ENCODE measurements at places on chromosomes 2 and 18.
A peak's percentile ranks its signal among the peaks of the same experiment; 100 is the strongest.

- no peak for DNase-seq
Observed at GRCh38 chr2:142796161-142796560, 81.3 kb upstream of the KYNU start.

GRCh38 chr2:220533485-220533884, 906.1 kb downstream of the SLC4A3 start:
- no peak for DNase-seq

DNA sequence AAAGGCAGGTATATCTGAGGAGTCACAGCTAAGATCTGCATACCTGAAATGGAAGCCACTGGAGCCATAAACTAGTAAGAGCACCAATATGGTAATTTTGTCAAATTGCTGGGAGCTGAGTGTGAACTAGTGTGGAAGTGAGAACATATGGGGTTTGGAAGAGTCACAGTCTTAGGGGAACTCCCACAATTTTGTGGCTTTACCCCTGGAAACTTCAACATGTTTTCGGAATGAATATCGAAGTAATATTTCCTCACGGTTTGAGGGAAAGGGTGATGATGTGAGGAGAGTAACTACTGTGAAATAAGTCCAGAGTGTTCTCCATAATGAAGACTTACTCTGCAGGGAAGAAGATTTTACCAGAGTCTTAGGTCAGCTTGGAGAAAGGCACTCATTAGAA, 565.9 kb downstream of the RIT2 start:
- DNase-seq: no peak

DNA sequence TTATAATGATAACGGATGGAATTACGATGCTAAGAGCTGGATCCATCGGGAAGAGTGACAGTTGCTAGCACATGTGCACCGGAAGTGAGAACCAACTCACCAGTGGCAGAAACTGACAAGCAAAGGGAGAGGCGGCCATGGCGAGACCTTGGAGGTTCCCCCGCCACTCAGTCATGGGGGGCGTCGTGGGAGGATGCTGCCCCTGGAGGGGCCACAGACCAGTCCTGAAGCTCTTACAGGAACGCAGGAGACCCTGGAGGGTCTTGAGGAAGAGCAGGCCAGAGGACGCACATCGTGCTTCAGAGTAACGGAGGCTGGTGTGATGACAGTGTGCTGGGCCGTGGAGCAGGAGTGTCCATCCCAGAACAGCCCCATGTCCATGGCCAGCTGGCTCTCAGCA, 53.1 kb upstream of the KCNG2 start:
- no peak for DNase-seq

DNA sequence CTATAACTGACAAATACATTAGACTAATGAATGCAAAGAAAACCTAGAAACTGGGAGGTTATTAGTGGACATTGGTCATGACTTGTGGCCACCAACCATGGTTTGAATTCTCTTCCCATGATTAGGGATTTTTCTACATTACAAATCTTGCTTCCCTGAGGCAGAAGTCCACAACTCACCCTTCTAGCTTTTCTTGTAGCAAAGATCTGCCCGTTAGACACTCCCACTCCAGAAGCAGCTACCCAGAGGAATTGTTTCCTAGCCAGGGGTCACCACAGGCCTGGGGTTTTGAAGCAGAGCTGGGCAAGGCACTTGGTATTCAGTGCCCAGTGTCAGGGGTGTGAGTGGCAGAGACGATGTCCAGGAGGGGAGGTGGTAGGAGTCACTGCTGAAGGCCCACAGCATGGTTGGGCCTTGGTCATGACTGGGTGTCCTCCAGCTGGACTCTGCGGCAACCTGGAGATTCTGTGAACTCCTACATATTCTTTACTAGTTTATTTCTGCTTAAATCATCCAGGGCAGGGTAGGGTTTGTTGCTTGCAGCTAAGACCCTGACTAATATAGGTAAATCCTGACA, 54.9 kb downstream of the ACTR2 start:
- DNase-seq: no peak

DNA sequence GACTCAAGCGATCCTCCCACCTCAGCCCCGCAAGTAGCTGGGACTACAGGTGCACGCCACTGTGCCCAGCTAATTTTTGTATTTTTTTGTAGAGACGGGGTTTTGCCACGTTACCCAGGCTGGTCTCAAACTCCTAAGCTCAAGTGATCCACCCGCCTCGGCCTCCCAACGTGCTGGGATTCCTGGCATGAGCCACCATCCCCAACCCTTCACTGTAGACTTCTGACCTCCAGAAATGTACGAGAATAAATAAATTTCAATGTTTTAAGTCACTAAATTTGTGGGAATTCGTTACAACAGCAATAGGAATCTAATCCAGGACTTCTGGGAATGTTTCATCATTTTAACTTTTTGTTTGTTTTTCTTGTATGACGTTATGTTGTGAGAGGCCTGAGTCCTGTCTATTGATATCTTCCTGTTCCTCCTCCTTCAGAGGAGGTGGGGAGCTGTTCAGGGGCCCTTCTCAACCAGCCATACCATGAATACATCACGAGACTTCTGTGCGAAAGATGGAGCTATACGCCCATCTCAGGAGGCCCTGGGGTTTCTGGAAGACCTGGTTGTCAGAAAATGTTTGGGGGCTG, 40.0 kb downstream of the TEX44 start:
- no peak for DNase-seq

DNA sequence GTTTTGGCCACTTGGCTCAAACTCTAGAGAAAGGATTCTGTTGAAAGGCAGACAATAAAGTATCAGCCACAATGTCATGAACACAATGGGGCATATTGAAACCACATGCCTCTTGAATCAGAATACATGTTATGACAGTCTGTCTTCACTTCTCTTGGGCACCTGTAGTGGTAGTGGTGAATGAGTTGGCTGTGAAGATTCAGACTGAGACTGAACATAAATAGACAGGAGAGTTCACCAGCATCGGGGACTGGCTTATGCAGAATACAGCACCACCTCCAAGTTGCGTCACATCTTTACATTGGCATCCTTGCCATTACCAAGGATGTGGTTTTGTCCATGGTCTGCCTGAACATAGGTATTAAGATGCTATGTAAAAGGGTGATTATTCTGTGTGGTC, 336.8 kb downstream of the MYCN start:
- no peak for DNase-seq

DNA sequence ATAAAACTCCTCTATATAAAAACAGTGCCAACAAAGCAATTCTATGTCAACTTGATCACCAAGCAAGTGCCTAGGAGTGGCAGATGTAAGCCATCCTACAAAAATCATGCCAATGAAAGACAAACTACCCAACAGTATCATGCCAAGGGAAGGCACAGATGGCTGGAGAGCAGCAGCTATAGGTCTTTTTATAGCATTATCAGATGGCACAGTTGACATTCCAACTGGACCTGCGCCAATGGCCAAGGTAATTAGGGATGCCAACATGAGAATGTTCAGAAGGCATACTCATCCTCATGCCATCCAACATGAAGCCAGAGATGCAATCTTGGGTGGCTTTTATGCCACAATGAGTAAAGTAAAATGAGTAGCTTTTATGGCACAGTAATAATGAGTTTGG, 237.3 kb downstream of the OTX1 start:
- no peak for DNase-seq

DNA sequence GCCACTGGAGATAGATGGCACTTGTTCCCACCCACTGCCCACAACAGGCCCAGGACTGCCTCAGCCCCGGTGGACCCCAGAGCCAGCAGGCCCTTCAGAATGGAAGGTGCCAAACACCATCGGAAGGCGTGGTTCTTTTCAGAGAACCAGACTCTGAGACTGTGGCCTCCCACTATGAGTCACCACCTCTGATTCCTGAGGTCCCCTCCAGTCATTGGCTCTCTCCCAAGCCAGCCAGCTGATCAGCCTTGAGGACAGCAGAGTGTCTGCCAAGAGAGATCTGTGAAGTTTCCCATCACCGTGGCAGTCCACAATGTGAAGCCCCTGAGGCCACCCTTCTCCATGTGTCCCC, 10.4 kb upstream of the MAP3K2 start:
- no peak for DNase-seq

DNA sequence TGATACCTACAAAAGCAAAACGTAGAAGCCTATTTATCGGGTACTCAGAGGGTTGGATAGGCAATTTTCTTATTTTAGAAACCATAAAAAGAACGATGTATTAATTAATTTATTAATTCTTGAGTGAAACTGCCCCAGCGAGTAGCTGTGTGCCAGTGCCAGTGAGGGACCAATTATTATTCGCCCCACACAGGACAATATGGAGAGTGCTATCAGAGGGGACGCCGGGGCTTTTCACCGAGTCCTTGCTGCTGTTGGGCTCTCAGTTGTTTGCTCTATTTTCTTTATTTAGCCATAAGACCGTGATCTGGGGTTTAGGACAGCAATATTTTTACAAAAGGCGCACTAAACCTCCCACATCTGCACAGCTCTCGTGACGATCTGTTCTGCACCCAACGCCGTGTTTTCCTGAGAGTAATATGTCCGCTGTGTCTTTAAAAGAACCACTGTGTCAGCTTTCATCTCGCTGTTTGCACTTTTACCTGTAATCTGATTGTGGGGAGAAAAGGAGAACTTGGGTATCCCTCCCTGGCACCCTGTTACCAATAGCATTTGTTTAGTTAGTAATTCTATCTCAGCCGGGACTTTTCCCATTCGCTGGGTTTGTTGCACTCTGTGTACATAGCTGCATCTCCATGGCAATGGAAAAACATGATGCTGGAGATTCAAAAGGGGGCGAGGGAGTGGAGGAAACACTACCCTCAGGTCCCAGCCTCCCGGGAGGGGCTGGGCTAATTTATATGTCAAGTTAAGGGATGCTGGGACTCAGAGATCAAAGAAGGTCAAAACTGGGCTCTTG, 30.1 kb upstream of the ZNF516 start:
- no peak for DNase-seq

DNA sequence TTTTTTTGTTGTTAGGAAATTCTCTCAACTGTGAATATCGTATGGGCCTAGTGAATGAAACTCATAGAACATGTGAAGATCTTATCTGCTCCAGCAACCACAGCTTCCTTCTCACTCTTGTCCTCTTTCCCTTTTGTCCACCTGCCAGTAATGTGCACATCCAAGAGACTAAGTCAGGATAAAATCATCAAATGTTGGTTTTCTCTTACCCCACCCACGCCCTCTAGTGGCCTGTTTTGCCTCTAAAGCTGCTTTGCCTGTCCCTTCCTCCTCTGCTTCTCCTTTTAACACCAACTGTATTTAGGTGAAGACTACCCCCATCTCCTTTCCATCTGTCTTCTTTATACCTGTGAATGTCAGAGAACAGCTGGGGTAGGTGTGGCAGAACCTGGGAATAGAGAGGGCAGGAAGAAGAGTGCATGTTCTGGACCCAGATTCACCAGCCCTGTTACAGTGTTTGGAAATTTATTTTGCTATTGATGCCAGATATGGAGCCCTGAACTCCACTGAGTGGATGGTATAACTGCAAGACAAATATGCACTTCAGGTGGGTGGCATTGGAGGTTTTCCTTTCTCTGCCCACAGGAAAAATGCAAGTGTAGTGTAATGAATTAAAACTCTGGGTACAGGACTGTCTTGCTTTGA, 8.4 kb upstream of the MGAT5 start:
- peak; percentile 85 for DNase-seq

DNA sequence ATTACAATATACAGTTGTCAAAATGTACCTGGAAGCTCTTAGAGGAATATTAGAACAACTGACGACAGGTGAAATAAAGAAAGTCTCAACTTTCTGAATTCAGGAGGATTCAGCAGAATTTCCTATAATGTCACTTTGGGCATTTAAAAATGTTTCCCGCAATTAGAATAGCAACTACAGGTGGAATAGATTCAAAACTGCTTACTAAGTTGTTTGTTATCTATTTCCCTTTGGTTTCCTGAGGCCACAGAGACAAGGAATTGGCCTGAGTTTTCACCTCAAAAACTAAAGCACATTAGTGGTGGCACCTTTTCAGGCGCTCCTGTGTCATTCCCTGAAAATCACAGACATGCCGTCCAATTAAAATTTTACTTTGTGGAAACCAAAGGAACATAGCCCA, 729.2 kb upstream of the FANCL start:
- no peak for DNase-seq

GRCh38 chr2:165575044-165575615, 105.6 kb downstream of the CSRNP3 start:
- DNase-seq: no peak

GRCh38 chr2:119402645-119403560, 28.8 kb upstream of the TMEM37 start:
- no peak for DNase-seq

GRCh38 chr2:55718165-55719008, 24.7 kb upstream of the PNPT1 start:
- DNase-seq: no peak

- no peak for DNase-seq
Observed at GRCh38 chr2:677959-678550, 849 bp upstream of the TMEM18 start.

- DNase-seq: no peak
Observed at GRCh38 chr2:237196866-237197618, 111.4 kb downstream of the COPS8 start.

DNA sequence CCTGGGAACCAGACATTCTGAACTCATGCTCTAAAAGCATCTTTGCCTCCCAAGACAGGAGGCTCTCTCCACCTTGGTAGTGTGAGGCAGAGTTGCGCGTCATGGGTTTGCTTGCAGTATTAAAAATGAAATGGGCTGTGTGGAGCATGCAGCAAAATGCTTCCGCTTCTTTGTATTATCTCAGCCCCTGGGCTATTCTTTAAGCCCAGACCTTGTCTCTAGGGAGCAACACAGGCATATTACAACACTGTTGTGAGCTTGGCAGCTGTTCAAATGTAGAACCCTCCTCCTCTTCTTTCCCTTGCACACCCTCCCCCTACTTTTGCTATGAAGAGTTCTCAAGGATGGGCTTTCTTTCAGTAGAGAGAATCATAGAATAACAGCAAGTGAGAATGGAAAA, 185.1 kb upstream of the LHCGR start:
- no peak for DNase-seq

DNA sequence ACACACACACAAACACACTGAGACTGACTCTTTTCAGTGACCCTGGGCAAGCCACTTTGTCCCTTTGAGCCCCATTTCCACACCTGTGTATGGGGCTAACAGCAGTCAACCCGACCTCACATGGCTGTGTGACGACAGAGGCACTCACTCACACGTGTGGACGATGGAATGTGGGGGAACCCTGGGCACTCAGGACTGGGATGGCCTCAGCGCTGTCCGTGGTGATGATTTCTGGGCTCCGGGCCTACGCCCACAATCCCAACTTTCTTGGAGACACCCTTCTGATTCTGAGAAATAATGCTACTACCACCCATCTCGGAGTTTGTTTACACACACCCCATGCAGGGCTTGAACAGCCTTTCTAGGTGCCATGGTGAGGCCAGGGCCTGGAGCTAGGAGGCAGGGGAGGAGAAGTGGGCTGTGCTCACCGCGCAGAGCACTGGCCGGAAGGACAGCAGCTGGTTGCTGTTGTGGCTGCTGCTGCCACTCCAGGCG, 1.5 kb downstream of the CRYBA2 start:
- no peak for DNase-seq

DNA sequence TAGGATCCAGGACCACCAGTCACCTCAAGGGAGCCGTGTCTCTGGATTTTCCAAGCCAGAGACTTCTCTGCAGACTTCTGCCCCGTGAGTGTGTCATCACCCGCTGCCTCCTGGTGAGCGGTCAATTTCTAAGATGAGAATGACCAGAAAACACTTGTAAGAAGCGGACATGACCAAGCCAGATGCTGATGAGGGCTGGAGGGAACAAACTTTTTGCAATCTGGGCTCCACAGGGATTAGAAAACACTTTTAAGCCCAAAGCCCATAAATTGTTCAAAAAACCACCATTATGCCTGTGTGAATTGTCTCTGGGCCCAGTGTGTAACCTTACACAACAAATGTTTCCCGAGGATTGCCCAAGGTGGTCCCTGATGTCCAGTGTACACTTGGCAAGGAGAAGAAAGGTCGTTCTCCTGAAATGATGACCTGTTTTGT, 5.3 kb upstream of the NPPC start:
- DNase-seq: no peak
